Gastroesophageal sphincter (tissue), 4 donors: ENCODE measurements at places on chromosomes 3 and 15. TPM values are rescaled to one million over a fixed set of nuclear protein-coding genes. Genes with fewer than 3 reads are reported as not detected.

- ATAC-seq = no peak
Measured at GRCh38 chr3:178087376-178087775, 448.9 kb upstream of the KCNMB2 start.

GRCh38 chr15:31752065-31752762 is 278.1 kb upstream of the CHRNA7 start:
- peak; percentile 71 for ATAC-seq

TGM5 gene
- total RNA-seq = 0.31 TPM

ZFAND6 gene
- 137 TPM for total RNA-seq

DNA sequence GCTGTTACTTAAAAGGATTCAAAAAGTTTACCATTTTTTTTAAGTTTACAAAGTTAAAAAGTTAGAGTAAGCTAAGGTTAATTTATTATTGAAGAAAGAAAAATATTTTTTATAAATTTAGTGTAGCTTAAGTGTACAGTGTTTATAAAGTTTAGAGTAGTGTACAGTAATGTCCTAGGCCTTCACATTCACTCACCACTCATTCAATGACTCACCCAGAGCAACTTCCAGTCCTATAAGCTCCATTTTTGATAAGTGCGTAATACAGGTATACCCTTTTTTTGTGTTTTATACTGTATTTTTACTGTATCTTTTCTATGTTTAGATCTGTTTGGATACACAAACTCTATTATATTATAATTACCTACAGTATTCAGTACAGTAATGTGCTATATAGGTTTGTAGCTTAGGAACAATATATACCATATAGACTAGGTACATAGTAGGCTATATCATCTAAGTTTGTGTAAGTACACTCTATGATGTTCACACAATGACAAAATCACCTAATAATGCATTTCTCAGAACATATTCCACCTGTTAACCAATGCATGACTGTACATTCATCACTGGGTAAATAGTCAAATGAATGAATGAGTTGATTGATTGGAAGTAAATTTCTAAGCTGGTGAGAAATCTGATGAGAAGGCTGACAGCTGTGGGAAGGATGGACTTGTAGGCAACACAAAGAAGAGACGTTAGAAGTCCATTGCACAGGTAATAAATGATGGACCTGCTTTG is 95.2 kb upstream of the CDIN1 start:
- no peak for ATAC-seq

DNA sequence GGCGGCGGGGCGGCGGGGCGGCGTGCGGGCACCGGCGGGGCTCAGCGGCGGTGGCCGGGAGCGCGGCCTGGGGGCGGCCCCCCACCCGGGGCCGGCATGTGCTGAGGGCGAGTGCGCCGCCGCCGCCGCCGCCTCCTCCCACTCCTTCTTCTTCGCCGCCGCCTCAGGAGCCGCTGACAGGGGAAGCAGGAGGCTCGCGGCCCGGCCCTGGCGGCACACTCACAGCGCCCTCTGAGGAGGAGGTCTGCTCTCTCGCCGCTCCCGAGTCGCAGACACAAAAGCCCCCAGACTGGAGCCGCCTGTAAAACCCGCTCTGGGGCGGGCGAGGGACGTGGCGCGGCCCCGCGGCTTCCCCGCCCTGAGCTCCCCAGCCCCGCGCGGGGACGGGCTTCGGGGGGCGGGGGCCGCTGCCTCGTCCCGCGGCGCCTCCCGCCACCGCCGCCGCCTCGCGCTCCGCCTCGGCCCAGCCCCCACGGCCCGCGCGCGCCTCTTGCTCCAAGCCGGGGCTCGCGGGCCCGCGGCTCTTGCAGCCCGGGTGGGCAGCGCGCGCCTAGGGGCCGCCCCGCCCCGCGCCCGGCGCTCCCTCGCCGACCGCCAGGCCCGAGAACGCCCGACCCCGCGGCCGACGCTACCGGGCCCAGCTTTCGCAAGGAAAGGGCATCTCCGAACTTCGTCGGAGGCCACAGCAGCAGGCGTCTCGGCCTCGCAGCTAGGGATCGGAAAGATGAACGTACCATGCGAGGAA is at the start of gene PYGO1:
PYGO1 (minus strand) TSS at position 276 of the 745 bp plus-strand sequence. CDS start 462 bp downstream, outside the sequence.
- peak; percentile 86 for ATAC-seq

GRCh38 chr15:100275641-100276040 is 66.1 kb downstream of the ADAMTS17 start:
- no peak for ATAC-seq

- no peak for ATAC-seq
Measured at GRCh38 chr15:38652998-38653397, 88.4 kb upstream of the RASGRP1 start.

DPPA4 gene
- total RNA-seq = not detected

IL17RC gene
- 51.4 TPM for total RNA-seq

DNA sequence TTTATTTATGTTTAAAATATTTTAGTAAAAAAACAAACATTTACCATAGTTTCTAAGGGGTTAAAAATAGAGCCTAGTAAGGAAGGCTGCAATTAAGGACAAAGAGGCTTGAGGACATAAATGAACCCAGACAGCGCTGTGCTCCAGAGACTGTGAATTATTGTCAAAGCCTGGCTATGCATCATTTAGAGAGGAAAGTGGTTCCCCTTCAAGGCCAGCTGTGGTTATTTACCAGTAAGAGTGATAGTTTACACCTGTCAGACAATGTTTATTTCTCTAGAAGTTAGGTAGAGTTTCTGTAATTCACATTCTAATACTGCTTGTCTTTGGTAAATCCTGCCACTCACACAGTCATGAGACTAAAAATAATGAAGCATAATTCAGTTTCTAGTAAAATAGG is 32.4 kb upstream of the PIK3R4 start:
- ATAC-seq = no peak
